ENCODE measurements at places on chromosomes 2 and 18. TPM values are rescaled to one million over a fixed set of nuclear protein-coding genes. Genes with fewer than 3 reads are reported as not detected.

TUBA3E gene
- not detected for total RNA-seq

FAP gene
- total RNA-seq: 0.93 TPM

DNA sequence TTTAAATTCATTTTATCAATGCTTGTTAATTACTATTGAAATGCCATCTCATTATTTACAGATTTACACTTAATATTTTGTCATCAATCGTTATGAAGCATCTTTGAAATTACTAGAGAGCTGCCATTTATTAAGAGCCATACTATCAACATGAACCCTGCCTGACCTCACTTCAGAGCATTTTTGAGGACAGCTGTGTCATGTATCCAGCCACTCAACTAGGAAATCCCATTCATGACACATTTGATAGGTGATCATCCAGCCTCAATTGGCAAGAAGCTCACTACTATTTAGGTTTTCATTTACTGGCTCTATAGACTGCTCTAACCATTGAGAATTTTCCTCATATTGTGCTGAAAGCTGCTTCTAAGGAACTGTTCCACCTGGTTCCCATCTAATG is 40.6 kb upstream of the TLK1 start:
- no peak for DNase-seq

MC2R gene
- total RNA-seq: 0.04 TPM

GAREM1 gene
- 5.8 TPM for total RNA-seq

GRCh38 chr2:172978063-172978383 is 97.6 kb upstream of the MAP3K20 start:
- DNase-seq: no peak
